ENCODE measurements at places on chromosomes 3 and 15.

DNA sequence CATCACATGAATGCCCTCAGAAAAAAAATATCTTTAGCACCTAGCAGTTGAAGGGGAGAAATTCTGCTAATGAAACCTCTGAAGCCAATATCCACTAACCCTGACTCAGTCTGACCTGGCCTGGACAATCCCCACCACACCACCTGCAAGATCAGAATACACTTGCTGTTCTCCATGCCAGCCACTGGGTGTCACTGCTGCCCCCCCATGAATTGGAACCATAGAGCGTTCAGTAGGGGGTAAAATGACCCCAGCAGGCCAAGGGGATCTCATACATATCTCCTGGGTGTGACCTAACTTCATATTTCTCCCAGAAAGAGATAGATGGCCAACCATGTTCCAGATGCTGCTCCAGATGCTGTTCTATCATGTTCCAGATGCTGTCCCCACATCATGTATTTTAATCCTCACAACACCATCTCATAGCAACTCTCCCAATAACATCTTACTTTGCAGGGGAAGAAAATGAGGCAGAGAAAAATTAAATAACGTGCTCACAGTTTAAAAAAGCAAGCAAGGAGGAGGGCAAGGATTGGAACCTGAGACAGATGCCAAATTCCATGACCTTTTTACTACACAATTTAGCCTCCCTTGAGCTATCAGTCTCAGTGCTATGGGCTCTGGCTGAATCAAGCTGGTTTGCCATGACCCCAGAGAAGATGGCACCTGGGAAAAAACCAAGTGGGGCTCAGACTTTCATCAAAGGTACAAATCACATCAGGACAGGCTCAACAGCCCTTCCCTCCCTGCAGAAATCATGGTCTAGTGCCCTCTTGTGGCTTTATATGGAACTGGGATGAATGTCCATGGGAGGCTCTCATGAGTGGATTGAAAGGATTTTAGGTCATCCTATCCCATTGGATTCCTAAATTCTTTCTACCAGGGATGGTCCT lies 12.4 kb downstream of the NTRK3 start:
- H3K36me3 ChIP-seq = no peaks in the 10 kb centered on the region
- no peak overlapping the region for H3K27ac ChIP-seq
- no peak for DNase-seq
- H3K27me3 ChIP-seq = peaks cover 40% of the 10 kb centered on the region
- H3K4me1 ChIP-seq = no peaks in the 10 kb centered on the region

DNA sequence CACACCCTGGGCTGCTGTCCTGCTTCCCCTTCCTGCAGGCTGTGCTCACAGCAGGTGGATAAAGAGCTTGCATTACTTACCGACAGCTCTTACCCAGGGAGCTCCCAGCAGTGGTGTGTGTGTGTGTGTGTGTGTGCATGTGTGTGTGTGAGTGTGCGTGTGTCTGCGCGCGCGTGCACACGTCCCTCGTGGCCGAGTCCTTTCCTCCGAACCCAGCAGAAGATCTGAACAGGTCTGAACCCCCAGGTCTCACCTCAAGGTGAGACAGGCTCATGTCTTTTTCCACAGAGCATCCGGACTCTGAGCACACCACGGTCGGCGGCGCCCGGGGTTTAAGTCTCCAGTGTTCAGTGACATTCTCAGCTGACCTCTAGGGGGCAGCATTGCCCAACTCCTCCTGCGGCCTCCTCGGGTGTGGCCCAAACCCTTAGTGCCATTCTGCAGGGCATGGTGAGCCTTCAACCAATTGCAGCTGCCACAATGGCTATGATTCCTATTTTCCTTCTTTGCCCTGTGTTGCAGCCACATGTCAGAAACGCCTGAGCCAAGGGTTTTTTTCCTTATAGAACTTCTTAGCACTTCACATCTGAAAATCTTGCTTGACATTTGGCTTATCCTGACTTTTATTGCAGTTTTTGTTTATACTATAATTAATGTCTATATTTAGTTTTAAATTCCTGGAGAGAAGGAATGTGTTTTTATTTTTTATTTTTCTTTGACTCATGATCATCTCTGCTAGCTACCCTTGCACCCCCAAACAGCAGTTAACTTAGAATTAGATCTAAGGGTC lies 64.1 kb upstream of the KLHL25 start:
- no peaks in the 10 kb centered on the region for H3K36me3 ChIP-seq
- no peaks in the 10 kb centered on the region for H3K4me1 ChIP-seq
- DNase-seq = peak; percentile 70
- H3K27me3 ChIP-seq = peaks cover 34% of the 10 kb centered on the region
- no peak overlapping the region for H3K27ac ChIP-seq

DNA sequence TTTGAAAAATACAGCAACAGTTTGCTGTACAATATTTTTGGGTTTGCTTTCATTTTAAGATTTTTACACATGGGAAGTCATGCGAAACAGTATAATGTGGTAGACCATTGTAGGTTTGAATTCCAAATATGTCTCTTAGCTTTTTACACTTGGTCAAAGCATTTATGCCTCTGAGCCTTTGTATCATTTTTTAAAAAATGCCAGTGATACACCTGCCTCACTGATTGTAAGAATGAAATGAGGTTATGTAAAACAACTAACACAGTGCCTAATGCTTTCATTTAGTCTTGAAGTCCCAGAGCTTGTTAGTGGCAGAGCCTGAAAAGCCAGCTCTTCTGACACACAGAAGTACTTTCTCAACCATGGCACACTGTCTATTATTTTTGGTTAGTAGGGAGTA lies 202.0 kb downstream of the UBE2E2 start:
- H3K36me3 ChIP-seq = no peaks in the 10 kb centered on the region
- peaks cover 7% of the 10 kb centered on the region for H3K4me1 ChIP-seq
- H3K27me3 ChIP-seq = no peaks in the 10 kb centered on the region

DNA sequence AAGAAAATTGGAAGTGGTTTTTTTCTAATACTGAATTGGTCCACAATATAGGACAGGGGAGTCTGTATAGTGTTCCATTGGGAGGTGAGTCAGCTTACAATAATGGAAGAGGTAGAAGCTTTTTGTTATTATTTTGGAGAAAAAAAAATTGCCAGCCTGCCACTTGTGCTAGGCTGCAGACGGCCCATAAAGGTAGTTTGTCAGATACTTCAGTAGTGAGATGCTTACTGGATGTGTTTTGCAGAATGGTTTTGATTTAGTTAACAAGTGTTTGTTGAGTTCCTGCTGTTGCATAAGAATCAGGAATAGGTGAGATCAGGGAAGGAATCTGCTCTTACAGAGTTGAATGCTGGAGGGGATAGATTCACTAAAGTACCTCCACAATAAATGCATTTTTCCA lies 1.0 kb downstream of the DTWD1 start:
- H3K4me1 ChIP-seq = peaks cover 31% of the 10 kb centered on the region
- H3K36me3 ChIP-seq = peaks cover 21% of the 10 kb centered on the region
- H3K27ac ChIP-seq = peak overlapping the region; percentile 100
- no peaks in the 10 kb centered on the region for H3K27me3 ChIP-seq
- no peak for DNase-seq

- no peak overlapping the region for H3K27ac ChIP-seq
- no peak for DNase-seq
- H3K36me3 ChIP-seq = peaks cover 1% of the 10 kb centered on the region
- no peak overlapping the region for H3K4me3 ChIP-seq
- peaks cover 4% of the 10 kb centered on the region for H3K4me1 ChIP-seq
Measured at GRCh38 chr3:133931084-133931483, 35.4 kb upstream of the RAB6B start.

DNA sequence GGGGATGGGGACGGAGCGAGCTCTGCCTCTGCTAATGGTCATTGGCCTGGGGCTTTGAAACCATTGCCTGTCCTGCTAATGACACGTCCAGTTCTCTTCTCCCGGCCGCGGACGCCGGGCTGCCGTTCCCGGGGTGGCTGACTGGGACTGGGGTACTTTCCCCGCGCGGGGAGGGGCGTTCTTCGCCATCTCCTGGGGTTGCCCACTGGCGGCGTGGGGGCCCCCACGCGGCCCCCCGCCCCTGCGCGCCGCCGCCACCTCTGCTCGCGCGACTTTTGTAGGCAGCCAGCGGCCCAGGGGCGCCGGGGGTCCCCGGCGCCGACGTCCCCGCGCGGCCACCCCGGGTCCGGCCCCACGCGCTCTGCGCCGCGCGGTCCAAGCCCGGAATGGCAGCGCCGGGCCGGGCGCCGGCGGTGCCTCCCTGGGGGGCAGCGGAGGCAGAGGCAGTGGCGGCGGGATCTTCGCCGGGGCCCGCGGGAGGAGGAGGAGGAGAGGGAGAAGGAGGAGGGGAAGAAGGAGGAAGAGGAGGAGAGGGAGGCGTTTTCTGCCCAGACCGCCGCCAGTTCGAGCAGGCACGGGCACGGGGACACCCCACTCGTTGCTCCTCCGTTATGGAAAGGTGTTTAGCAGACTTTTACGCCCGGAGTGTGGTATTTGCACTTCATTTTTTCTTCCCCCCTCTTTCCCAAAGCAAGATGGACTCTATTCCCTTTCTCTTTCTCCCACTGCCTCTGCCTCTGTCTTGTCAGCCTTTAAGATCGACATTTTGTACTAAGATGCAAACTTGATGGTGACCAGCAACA lies 2.3 kb downstream of the BBX start:
- H3K27me3 ChIP-seq = no peaks in the 10 kb centered on the region
- peak; percentile 26 for DNase-seq
- peak overlapping the region; percentile 96 for H3K4me3 ChIP-seq
- H3K4me1 ChIP-seq = peaks cover 18% of the 10 kb centered on the region
- H3K36me3 ChIP-seq = peaks cover 2% of the 10 kb centered on the region
- H3K27ac ChIP-seq = peak overlapping the region; percentile 94

- H3K4me1 ChIP-seq = peaks cover 4% of the 10 kb centered on the region
- H3K27me3 ChIP-seq = no peaks in the 10 kb centered on the region
- no peak overlapping the region for H3K4me3 ChIP-seq
- H3K36me3 ChIP-seq = no peaks in the 10 kb centered on the region
- no peak overlapping the region for H3K27ac ChIP-seq
Measured at GRCh38 chr3:164452707-164453106, 625.6 kb downstream of the SI start.

GRCh38 chr3:138833899-138834595 lies 681 bp downstream of the PIK3CB start:
- peak overlapping the region; percentile 83 for H3K4me3 ChIP-seq
- peaks cover 13% of the 10 kb centered on the region for H3K36me3 ChIP-seq
- H3K27ac ChIP-seq = peak overlapping the region; percentile 92
- H3K4me1 ChIP-seq = peaks cover 12% of the 10 kb centered on the region
- no peak for DNase-seq

DNA sequence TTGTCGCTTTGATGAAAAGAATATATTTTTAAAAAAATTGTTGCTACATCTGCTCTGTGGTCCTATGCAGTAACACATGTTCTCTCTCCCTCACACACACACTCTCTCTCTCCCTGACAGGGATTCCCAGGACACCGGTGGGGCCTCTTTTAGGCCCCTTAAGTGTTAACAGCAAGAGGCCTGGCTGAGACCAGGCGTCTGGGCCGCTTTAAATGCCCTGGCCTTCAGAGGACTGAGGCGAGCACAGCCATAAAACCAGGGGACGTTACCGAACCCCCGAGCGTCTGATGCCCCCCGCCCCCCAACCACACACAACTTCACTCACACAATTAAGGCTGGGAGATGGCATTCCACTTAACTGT lies 1.7 kb downstream of the BNC1 start:
- peak overlapping the region; percentile 83 for H3K27ac ChIP-seq
- no peaks in the 10 kb centered on the region for H3K36me3 ChIP-seq
- no peak for DNase-seq

DNA sequence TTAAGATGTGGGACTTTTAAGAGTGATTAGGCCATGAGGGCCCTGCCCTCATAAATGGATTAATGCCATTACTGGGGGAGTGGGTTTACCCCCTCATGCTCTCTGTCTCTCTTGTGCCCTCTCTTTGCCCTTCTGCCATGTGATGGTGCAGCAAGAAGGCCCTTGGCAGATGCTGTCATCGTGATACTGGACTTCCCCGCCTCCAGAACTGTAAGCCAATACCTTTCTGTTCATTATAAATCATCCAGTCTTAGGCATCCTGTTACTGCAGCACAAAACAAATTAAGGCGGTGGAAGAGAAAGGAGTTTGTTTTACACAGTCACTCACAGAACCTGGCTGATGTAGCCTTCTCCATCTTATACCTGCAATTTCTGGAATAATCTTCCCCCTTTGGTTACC lies 360.3 kb upstream of the TBL1XR1 start:
- DNase-seq = no peak
- no peaks in the 10 kb centered on the region for H3K27me3 ChIP-seq
- no peak overlapping the region for H3K27ac ChIP-seq
- peaks cover 6% of the 10 kb centered on the region for H3K4me1 ChIP-seq
- no peaks in the 10 kb centered on the region for H3K36me3 ChIP-seq

- no peak for DNase-seq
- H3K27me3 ChIP-seq = no peaks in the 10 kb centered on the region
- no peak overlapping the region for H3K27ac ChIP-seq
- peaks cover 14% of the 10 kb centered on the region for H3K4me1 ChIP-seq
- no peak overlapping the region for H3K4me3 ChIP-seq
Measured at GRCh38 chr15:48325400-48325799, 5.8 kb upstream of the DUT start.

- H3K27me3 ChIP-seq = no peaks in the 10 kb centered on the region
- H3K27ac ChIP-seq = no peak overlapping the region
- peaks cover 4% of the 10 kb centered on the region for H3K4me1 ChIP-seq
- no peak for DNase-seq
- peaks cover 22% of the 10 kb centered on the region for H3K36me3 ChIP-seq
Measured at GRCh38 chr15:99130314-99130713, 25.4 kb downstream of the SYNM start.

- peaks cover 5% of the 10 kb centered on the region for H3K27me3 ChIP-seq
- no peaks in the 10 kb centered on the region for H3K36me3 ChIP-seq
- no peak overlapping the region for H3K27ac ChIP-seq
- no peak for DNase-seq
- H3K4me3 ChIP-seq = no peak overlapping the region
- H3K4me1 ChIP-seq = no peaks in the 10 kb centered on the region
Measured at GRCh38 chr3:143885780-143886427, 37.6 kb upstream of the SLC9A9 start.

DNA sequence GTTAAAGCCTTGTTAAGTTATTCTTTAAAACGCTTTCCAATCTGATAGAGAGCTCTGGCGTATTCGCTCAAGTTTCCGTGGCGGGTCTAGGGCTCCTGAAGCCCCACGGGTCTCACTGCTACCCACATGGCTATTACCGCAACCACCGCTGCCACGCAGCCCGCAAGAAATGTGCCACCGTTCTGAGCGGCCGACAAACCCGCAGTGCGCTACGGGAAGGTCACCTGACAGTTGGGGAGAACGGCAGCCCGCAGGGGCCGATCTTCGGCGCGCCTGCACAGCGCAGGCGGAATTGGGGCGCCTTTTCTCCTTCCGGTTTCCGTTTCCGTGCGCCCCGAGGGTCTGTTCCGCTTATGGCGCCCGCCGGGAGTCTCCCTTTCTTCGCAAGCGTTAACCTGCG lies 76.6 kb upstream of the SNRPN start:
- no peaks in the 10 kb centered on the region for H3K27me3 ChIP-seq
- peak overlapping the region; percentile 64 for H3K4me3 ChIP-seq
- H3K36me3 ChIP-seq = no peaks in the 10 kb centered on the region
- H3K4me1 ChIP-seq = no peaks in the 10 kb centered on the region
- no peak for DNase-seq
- peak overlapping the region; percentile 59 for H3K27ac ChIP-seq

- peak overlapping the region; percentile 81 for H3K4me3 ChIP-seq
- no peak for DNase-seq
- H3K27me3 ChIP-seq = peaks cover 22% of the 10 kb centered on the region
- no peaks in the 10 kb centered on the region for H3K36me3 ChIP-seq
- H3K4me1 ChIP-seq = peaks cover 18% of the 10 kb centered on the region
Measured at GRCh38 chr15:64842986-64843561, 1.4 kb downstream of the PLEKHO2 start.

GRCh38 chr3:135994708-135995337 lies 29.3 kb downstream of the PPP2R3A start:
- DNase-seq = no peak
- H3K36me3 ChIP-seq = no peaks in the 10 kb centered on the region
- no peak overlapping the region for H3K27ac ChIP-seq
- peaks cover 9% of the 10 kb centered on the region for H3K4me1 ChIP-seq
- no peak overlapping the region for H3K4me3 ChIP-seq
- H3K27me3 ChIP-seq = no peaks in the 10 kb centered on the region

- no peaks in the 10 kb centered on the region for H3K36me3 ChIP-seq
- no peaks in the 10 kb centered on the region for H3K27me3 ChIP-seq
- no peak for DNase-seq
- H3K4me3 ChIP-seq = no peak overlapping the region
Measured at GRCh38 chr15:96066126-96066525, 264.4 kb upstream of the NR2F2 start.
